ENCODE measurements at places on chromosomes 3 and 15.

DNA sequence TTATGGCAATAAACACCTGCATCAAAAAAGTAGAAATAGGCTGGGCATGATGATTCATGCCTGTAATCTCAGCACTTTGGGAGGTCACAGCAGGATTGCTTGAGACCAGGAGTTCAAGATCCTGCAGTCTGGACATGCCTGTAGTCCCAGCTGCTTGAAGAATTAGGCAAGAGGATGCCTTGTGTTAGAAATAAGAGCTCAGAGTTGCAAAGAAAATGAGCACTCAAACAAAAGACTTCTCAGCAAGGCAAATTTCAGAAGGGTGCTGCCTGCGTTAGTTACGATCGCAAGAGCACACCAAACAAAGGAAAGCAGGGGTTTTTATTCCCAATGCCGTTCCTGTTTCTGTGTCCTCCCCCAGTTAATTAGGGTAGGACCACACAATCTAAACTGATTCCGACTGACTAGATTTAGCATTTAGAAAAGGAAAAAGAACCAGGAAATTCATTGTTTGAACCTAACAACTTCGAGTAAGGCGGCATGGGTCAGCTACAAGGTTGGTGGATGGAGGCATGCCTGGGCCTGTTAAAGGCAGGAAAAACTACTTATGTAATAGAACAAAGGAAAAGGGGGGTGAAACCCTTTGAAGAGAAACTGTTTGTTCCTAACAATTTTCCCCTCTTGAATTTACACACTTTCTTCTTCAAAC is 55.5 kb downstream of the DLG1 start:
- DNase-seq, result no peak

DNA sequence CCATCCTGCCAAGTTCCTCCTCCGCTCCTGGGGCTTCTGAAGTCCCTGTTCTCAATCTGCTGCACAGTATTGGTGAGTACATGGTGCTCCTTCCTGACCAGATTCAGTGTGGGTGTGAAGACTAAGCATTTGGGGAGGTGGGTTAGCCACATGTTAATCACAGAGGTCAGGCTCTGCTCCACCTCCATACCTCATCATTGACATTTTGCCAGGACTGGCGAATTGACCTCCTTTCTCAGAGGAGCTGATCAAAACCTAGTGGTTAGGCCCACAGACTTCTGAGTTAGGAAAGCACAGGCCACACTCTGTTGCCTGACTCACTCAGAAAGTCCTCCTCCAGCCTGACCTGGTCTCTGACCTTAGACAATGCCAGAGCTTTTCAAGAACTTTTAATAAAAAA is 8.4 kb upstream of the RPS17 start:
- DNase-seq, result no peak

- DNase-seq, result no peak
Measured at GRCh38 chr3:119600732-119601131, 3.0 kb downstream of the PLA1A start.

GRCh38 chr3:68136411-68136810 is 482.0 kb upstream of the SUCLG2 start:
- DNase-seq, result no peak

DNA sequence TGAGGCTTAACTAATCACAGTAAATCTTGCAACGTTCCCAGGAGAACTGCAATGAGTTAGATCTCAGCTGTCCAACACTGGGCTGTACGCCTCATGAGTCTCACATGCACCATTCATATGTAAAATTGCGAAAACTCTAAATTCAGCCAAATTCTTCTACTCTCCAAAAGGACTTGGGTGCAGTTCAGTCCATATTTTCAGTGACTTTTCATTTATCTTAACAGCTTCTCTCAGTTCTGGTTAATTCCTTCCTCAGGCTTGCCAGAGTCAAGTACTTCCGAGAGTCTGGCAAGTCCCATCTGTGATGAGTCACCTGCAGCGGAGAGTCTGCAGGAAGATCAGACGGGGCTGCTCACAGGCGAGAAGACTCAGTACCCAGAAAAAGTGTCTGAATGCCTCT is 11.5 kb downstream of the CCDC80 start:
- no peak for DNase-seq

DNA sequence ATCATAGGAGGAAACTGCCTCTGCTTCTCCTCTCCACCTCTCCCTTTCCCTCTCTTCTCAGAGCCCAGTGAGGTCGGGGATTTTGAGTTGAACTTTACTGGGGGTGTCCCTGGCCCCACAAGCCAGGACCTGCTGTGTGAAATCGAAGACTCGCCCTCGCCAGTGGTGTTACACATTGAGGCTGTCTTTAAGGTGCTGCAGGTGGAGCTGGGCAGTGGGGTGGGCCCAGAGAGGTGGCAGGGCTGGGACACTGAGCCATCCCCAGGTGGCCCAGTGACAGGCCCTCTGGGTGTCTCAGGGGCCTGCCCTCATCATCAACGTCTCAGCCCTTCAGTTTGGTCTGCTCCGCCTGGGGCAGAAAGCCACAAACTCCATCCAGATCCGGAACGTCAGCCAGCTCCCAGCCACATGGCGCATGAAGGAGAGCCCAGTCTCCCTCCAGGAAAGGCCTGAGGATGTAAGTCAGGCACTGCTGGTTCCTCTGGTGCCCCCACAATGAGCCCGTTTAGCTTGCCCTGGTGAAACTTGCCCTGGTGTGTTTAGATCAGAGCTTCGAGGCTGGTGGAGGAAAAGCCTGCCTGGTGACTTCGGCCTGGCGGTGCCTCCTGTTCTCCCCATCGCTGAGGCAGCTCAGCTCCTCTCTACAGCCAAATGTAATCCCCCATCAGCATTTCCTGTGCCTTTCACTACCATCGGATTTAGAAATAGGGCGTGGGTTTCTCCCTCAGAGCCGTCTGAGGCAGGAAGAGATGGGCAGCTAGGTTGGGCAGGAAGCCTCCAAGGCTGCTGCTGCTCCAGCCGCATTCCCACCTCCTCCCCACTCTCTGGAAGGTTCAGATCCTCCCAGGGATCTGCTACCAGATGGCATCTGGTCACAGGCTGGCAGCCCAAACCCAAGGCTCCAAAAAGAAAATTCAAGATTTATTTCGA is 39.2 kb downstream of the ACAA1 start:
- DNase-seq, result no peak

- DNase-seq, result no peak
Measured at GRCh38 chr3:40660554-40660953, 135.8 kb downstream of the ZNF621 start.

GRCh38 chr3:53274938-53275605 is 19.2 kb upstream of the TKT start:
- no peak for DNase-seq

- DNase-seq, result no peak
Measured at GRCh38 chr3:190131329-190131728, 10.6 kb upstream of the P3H2 start.

DNA sequence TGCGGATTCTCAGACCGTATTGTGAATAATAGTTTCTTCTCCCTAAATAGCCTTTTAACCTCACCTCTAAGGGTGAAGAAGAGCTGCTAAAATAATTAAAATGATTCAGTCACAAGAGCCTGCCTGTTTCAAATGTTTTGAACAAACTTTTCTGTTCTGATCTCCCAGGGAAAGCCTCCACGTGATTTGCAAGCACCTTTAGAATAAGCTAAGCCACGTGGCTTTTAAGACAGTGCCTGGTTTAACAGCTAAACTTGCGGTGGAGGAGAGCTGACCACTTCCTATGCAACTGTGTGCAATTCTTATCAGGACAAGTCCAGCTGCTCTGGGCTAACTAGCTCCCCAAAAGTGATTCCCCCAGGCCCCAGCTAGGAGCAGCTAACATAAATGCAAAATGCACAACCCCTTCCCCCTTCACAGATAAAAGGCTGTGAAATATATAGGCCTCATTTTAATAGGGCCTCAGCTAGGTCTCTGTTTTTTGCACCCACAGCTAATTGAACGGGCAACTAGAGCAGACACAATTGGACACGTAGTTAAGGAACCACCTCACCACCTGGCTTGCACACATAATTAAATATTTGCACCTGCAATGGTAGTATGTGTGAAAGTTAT is 401.2 kb upstream of the NR2F2 start:
- no peak for DNase-seq

DNA sequence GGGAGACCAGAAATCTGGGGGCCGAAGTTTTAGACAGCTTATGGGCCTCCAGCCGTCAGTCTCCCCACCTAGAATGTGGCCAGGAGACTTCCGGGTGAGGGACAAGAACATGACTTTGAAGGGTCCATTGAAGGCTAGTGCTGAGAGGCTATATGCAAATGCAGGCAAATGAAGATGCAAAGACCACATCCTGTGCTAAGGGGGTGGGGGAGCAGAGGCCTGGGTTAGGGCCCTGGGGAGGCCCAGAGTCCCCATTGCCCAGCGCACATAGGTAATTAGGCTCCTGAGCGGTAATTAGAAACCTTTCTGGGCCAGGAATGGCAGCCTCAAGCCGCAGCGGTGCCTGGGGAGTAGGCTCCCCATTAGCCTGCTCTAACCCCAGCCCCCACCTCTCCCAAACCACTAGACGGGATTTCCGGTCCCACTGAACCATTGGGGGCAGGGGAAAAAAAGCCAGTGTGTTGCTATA is 6.8 kb downstream of the CSK start:
- DNase-seq, result no peak

DNA sequence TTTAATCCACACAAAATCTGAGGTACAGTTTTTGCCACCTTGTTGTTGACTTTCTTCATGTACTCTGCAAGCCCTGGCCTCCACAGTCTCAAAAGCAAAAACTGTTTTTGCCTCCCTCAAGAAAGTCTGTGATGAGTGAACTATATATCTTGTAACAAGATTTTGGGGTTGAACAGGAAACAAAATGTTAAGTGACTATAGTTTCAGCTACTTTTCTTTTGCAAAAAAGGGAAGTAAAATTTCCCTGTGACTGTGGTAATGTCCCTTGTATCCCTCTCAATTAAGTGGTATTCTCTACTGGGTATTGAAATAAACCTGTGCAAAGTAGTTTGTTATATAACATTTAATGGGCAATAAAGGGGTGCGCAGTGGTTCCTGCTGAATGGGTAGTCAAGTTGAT is 21.3 kb upstream of the SCAANT1 start:
- DNase-seq, result no peak

GRCh38 chr3:17546500-17547255 is 195.8 kb downstream of the TBC1D5 start:
- DNase-seq, result no peak

DNA sequence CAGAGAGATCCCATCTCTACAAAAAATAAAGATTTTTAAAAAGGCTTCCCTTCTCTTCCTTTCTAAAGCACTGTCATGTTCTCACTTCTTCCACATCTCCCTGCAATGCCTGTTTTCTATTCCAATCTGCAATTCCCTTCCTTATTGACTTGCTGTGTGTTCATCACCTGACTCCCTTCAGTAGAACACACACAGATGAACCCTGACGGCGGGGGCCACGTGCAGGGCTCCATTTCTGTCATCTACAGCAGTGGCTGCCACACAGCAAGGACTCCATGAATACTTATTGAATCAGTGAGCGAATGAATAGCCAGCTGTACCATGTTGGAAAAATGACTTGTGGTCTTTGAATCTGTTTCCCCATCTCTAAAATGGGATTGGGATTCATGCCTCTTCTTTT is 26.1 kb downstream of the BHLHE40 start:
- no peak for DNase-seq

DNA sequence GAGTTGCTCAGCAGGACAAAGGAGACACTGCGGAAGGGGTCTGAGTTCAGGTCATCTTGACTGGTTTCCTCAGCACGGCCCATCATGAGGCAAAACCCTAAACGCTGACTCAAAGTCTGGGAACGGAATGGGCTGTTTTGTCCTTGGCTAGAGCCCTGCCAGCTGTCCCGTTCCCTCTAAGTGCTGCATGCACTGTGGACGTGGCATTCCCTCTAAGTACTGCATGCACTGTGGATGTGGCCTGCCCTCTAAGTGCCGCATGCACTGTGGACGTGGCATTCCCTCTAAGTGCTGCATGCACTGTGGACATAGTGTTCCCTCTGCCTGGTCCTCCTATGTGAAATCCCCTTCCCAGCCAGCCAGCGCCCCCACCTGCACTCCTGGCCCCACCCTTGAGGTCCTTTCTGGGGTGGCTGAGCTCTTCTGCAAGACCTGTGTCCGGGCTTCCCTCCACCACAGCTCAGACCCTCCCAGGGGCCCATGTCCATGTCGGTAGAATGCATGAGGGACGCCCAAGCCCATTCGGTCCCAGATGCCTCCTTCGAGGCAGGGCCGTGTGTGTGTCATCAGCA is 36.7 kb downstream of the TM2D3 start:
- DNase-seq, result no peak

GRCh38 chr3:66856533-66856932 is 141.6 kb upstream of the KBTBD8 start:
- DNase-seq, result no peak

- no peak for DNase-seq
Measured at GRCh38 chr3:61648481-61648880, 87.1 kb downstream of the PTPRG start.

- no peak for DNase-seq
Measured at GRCh38 chr3:134516905-134517304, 31.0 kb downstream of the CEP63 start.

GRCh38 chr15:65062726-65063125 is 5.1 kb downstream of the RASL12 start:
- no peak for DNase-seq

DNA sequence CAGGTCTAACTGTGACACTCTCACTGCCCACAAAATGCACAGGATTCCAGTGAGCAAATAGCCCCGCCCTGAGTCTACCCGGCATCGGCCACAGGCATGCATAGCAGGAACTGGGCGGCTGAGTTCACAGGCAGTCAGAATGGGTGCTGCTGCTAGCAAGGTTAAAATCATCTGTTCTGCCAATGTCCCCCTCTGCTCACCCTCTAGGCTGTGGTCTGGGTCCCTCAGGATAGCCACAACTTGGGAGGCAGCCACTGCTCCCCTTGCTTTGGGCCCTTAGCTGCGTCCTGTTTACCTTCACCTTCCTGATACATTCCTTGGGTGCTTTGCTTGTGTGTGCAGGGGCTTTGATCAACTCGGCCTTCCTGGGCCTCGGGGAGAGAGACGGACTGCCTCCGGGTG is 232.9 kb upstream of the RGMA start:
- DNase-seq, result no peak

GRCh38 chr3:53672981-53673380 is 173.2 kb downstream of the CHDH start:
- DNase-seq, result no peak

DNA sequence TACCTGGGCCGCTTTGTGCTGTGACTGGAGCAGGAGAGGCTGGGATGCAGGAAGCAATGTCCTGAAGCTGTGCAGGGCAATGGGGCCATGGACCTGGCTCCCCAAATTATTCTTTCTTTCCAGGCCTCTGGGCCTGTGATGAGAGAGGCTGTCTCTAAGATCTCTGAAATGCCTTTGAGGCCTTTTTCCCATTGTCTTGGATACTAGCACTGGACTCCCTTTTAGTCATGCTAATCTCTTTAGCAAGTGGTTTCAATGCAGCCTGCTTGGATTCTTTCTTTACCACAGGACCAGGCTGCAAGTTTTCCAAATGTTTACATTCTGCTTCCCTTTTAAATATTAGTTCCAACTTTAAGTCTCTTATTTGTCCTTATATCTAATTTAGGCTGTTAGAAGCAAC is 64.8 kb upstream of the SGO1 start:
- DNase-seq, result no peak

GRCh38 chr15:31605467-31605931 is 278.9 kb downstream of the KLF13 start:
- no peak for DNase-seq

GRCh38 chr3:118298133-118298532 is 736.5 kb downstream of the IGSF11 start:
- no peak for DNase-seq
